COR-L47 (cell line): ENCODE measurements at places on chromosomes 3 and 15.

GRCh38 chr3:24496529-24497482 lies 2.2 kb upstream of the THRB start:
- DNase-seq: no peak

DNA sequence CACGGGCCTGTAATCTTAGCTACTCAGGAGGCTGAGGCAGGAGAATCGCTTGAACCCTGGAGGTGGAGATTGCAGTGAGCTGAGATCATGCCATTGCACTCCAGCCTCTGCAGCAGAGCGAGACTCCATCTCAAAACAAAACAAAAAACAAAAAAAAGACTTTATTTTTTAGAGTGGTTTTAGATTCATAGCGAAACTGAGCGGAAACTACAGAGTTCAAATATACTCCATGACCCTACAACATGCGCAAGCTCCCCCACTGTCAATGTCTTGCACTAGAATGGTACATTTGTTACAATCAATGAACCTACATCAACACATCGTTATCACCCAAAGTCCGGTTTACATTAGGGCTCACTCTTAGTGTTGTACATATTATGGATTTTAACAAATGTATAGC lies 2.2 kb upstream of the CRTAP start:
- no peak for DNase-seq

DNA sequence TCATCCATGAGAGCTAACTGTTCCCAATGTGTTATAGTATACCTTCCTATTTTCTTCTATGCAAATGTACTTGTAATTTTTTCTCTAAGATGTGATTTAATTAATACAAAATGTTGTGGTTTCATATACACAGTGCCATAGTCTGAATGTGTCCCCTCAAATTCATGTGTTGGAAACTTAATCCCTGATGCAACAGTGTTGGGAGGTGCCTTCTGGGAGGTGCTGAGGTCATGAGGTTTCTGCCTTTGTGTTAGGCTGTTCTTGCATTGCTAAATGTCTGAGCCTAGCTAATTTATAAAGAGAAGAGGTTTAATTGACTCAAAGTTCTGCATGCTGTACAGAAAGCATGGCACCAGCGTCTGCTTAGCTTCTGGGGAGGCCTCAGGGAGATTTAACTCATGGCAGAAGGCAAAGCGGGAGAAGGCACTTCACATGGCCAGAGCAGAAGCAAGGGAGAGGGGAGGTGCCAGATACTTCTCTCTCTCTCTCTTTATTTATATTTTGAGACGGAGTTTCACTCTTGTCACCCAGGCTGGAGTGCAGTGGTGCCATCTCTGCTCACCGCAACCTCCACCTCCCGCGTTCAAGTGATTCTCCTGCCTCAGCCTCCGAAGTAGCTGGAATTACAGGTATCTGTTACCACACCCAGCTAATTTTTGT lies 34.7 kb upstream of the BNIP2 start:
- DNase-seq: no peak

DNA sequence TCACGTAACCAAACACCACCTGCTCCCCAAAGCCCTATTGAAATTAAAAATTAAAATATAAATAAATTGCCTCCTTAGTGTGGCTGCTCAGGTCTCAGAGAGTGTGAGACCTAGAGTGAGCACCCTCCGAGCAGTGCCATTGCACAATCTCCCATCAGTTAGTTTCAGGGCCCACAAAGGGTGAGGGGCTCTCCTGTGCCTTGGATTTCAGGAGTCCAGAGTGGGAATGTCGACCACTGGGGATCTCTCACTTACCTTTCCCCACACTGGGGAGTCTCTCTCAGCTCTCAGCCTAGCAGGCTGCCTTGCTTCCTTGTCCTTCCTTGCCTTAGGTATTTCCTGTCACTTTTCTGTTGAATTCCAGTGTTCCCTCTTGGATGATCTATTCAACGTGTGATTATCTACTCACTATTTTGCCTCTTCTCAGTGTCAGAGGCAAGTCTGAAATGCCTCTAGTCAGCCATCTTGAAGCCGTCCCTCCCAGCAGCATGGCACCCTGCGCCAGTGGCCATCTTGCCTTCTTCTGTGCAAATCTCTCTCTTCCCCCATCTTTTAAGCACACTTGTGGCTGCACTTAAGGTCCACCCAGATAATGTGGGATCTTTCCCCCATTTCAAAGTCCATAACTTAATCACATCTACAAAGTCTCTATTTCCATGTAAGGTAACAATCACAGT lies 119.3 kb downstream of the LRRK1 start:
- DNase-seq: no peak

DNA sequence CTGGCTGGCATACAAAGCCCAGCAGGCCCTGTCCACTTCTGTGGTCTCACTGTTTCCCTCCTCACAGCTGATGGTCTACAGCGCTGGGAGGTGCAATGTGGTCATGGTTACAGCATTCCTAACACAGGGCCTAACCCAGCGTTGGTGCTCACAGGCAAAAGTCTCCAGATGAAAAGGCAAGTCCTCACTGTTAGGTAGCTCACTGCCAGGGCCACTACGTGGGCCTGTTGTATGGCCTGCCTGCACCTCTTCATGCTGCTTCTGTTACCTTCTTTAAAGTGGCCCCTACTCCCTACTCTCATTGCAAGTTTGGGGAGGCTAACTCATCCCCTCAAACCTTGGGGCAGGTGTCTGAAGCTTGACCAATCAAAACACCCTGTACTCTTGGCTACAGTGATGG lies 31.3 kb downstream of the CCDC13 start:
- no peak for DNase-seq

- no peak for DNase-seq
These were observed 192.8 kb upstream of the ST8SIA2 start for GRCh38 chr15:92200891-92201290.

DNA sequence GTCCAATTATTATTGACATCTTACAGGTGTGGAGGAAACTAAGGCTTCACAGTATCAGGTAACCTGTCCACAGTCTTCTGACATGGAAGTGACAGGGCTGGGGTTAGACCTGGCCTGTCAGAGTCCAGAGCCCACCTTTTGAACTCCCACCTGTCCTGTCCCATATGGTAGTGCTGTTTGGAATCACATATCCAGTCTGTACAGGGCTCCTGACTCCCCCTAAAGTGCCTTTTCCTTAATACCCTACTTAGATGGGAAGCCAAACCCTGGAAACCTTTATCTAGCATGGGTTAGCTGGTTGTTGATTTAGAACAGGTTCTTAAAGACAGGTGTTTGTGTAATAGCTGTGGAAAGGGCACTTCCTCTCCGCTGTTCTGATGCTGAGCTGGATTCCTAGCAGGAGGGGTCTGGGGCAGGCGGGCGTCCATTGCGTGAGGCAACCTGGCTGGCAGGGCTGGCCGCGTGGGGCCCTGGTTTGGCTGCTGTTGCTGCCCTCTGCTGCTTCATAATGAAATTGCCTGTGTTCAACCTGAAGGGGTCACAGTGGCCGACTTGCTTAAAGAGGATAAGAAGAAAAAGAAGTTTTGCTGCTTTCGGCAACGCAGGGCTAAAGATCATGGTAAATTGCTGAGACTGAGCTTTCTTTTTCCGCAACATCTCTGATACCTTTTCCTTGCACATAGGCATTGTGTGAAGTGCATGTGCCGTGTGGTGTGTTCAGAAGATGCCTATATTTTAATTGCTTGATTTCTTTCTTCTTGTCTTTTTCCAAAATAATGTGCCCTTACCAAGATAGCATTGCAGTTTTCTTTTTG lies 136.2 kb downstream of the CHDH start:
- peak; percentile 38 for DNase-seq

DNA sequence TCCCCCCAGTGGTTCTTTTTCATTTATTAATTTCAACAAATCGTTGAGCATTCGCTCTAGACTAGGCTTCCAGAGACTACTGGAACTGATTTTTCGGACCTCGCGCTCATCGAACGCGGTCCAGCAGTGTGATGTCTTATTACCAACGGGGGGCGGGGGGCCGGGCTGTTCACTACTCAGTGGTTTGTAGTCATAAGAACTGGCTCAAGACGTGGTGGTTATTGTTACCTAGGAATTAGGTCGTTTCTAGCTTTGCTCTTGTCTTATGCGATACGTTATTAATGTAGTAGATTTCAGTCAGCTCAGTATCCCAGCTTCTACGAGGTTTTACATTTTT lies 858 bp downstream of the RBM5 start:
- no peak for DNase-seq

- DNase-seq: no peak
These were observed 84.8 kb downstream of the CPN2 start for GRCh38 chr3:194265996-194266964.

DNA sequence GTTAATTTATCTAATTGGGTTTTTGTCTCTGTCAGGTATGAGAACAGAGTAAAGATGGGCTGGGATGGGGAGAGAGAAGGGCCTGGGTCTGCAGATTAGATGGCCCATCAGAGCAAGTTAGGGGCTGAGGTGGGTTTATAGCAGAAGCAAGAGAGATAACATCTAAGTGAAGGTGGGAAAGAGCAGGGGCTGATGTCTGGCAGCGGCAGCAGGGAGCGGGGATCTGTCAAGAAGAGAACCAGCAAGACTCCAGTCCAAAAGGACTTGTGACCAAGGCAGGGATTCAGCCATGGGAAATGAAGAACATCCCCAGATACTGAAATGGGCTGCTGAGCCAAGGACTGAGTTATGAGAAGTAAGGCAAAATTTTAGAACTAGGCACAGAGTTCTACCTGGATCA lies 320.6 kb upstream of the TBL1XR1 start:
- no peak for DNase-seq

GRCh38 chr15:20356911-20357480 lies 184.6 kb downstream of the GOLGA6L6 start:
- no peak for DNase-seq
